Fibroblast of skin of back (primary cell): ENCODE measurements at places on chromosomes 6 and 20.

DNA sequence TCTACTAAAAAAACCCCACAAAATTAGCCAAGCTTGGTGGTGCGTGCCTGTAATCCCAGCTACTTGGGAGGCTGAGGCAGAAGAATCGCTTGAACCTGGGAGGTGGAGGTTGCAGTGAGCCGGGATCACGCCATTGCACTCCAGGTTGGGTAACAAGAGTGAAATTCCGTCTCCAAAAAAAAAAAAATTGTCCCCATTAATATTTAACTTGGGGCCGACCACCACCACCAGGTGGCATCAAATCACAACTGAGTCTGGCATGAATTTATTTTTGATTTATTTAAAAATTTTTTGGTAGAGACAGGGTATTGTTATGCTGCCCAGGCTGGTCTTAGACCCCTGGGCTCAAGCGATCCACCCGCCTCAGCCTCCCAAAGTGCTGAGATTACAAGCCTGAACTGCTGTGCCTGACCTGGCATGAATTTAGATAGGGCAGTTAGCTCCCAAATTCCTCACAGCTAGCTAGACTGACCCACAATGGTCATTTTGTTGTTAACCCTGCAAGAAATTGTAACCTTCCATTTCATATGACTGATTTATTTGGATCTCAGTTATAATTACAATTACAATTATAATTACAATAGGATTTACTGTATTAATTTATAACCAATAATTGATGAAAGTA is 17.1 kb upstream of the BEND3 start:
- peak; percentile 34 for DNase-seq

DNA sequence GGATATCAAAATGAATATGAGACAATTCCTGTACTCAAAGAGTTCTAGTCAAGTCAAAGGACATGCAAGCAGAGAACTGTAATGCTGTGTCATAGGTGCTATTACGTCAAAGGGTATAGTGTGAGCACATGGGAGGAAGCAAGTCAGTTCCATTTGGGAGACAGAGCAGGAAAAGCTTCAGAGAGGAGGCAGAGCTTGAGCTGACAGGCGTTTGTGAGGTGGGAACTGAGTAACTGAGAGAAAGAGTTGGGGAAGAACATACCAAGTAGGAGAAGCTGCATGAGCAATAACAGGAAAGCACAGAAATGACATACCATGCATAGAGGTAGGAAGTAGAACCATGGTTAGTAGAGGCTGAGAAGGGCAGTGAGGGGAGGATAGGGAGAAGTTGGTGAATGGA is 15.2 kb upstream of the SSR1 start:
- DNase-seq: no peak

GRCh38 chr20:61254881-61255626 is 3.0 kb downstream of the CDH4 start:
- peak; percentile 15 for DNase-seq

DNA sequence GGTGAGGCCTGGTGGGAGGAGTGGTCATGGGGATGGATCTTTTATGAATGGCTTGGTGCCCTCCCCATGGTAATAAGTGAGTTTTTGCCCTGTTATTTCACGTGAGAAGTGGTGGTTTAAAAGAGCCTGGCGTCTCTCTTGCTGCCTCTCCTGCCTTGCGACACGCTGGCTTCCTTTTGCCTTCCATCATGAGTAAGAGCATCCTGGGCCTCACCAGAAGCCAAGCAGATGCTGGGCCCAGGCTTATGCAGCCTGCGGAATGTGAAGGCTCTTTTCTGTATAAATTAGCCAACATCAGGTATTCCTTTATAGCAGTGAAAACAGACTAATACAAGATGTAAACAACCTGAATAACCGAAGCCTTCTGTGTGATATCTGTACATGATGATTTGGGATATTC is 27.6 kb downstream of the VTA1 start:
- DNase-seq: no peak

- DNase-seq: no peak
Measured at GRCh38 chr6:116812051-116812650, 16.7 kb downstream of the GPRC6A start.

DNA sequence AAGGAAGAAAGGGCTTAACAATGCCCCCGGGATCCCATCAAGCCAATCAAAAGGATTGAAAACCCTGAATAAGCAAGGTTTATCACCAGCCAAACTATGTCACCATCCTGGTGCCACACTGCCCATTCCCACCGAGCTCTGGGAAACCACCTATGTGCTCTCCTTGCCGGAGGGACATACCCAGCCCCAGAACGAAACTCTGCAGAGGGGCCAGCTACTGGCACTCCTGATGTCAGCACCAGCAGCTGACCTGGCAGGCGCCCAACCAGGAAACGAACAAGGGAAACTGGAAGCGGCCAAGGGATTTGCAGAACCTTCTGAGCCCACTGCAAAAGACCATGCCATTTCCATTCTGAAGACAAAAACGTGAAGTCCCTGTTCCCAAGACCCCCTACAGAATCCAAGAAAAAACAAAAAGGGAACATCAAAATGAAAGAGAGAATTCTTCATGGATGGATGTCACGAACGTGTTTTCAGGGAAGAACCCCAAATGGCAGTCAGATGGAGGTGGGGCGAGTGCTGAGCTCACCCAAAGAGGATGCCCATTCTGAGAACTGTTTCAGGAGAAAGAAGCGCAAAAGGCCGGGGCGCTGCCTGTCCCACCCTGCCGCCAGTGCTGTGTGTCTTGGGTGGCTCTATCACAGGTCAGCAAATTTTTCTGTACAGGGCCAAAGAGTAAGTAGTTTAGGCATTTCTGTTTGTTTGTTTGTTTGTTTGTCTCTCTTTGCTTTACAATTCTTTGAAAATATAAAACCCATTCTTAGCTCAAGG is 305.2 kb downstream of the ESR1 start:
- DNase-seq: no peak

DNA sequence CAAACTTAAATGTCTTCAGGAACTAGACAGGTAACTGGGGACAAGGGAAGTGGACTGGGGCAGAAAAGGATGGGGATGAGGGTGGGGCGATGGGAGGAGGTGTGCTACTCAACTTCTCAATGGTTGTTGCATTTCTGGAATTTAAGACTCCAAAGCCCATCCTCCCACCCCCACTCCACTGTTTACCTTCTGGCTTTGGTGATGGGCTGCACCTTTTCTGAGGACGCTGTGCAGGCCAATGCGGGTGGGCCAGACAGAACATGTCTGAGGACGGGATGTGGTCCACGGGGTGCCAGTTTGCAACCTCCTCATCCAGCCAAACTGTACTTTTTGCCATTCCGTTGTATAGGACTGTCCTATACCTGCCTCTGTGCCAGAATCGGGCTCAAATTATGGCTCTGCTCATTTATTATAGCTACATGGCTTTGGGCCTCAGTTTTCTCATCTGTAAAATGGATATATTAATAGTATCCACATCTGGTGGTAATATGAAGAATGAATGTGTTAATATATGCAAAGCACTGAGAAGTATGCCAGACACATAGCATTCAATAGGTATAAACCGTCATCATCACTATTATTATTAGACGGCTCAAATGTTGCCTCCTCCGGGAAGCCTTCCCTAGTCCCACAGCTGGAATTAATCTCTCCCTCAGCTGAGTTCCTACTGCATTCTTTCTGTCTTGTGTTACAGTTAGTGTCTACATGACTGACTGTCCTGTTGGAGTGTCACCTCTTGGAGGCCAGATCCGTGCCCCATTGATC is 31.0 kb upstream of the VEGFA start:
- no peak for DNase-seq

- no peak for DNase-seq
Measured at GRCh38 chr6:71226151-71226550, 62.5 kb upstream of the OGFRL1 start.

DNA sequence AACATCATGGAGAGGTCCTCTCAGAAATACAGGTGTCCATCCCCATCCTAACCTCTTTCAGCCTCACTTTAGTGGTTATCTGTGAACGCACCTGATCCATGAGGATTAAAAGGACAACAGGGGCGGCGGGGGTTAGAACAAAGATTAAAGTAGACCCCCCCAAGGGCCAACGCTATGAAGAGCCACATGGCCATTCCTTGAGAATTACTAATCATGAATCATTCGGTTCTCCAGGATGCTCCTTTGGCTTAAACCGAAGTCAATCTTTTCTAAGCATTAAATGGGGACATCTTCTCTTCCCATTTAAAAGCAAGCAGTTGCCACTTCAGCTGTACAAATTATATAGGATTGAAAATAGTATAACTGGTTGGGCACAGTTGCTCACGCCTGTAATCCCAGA is 212.4 kb downstream of the GMPR start:
- peak; percentile 87 for DNase-seq

DNA sequence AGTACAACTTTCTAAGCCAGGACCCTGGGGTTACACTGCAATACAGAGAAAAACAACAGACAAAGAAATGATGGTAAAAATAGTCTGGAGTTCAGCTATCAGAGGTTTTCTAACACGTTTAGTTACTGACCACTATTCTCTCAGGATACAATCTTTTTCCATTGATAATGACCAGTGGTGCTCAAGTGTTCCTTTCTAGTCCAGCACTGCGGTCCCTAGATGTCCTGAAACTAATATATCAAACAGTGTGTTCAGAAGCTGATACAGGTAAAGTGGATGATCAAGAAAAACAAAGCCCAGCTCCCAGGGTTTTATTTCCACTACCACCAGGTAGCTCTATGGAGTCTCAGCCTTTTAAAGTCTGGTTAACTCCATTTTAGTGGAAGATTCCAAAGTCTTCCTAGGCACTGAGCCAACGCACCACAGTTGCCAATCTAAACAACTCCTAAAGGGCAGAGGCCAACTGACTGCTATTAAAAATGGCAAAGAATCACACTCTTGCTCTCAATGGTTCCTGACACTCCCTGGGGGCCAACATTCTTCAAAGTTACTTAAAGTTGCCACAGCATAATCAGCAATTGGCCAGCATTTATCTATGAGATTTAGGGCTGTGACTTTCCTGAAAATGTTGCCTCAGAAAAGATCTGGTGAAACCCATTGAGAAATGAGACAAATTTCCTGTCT is 38.2 kb downstream of the DZANK1 start:
- peak; percentile 22 for DNase-seq

DNA sequence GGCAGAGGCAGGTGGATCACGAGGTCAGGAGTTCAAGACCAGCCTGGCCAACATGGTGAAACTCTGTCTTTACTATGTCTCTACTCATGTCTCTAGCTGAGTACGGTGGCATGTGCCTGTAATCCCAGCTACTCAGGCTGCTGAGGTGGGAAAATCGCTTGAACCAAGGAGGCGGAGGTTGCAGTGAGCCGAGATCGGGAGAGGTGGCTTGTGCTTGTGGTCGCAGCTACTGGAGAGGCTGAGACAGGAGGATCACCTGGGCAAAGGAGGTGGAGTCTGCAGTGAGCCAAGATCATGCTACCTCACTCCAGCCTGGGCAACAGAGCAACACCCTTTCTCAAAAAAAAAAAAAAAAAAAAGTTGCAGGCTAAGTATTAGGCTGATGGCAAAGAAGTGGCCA is 8.0 kb upstream of the WTAP start:
- DNase-seq: no peak

GRCh38 chr6:134374491-134375219 is 56.7 kb upstream of the SGK1 start:
- DNase-seq: peak; percentile 76

DNA sequence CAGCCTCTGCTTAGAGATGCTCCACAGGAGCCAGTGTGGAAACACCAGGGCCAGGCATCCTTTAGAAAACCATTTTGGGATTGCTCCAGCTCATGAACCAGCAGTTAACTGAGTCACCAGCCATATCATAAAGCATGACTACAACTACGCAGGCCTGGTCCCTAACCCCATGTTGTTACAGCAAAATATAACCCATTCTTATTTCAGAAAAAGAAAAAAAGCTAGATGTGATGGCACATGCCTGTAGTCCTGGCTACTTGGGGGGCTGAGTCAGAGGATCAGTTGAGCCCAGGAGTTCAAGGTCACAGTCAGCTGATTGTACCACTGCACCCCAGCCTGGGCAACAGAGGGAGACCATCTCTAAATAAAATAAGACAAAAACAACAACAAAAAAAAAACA is 36.8 kb downstream of the C6orf15 start:
- peak; percentile 45 for DNase-seq

DNA sequence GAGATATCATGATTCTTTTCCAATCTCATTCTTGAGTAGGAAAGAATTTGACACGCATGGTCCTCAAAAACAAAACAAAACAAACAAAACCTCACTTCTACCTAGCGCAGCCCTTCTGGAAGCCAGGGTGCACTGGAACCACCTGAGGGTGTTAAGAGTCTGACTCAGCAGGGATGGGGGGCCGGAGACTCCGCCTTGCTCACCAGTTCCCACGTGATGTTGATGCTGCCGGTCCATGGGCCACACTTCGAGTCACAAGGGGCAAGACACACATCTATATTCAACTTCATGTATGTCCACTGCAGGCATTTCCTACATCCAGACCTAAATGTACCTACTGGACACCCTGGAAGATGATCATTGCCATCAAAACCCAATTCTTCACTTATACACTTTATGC is 30.4 kb downstream of the BFSP1 start:
- DNase-seq: no peak

DNA sequence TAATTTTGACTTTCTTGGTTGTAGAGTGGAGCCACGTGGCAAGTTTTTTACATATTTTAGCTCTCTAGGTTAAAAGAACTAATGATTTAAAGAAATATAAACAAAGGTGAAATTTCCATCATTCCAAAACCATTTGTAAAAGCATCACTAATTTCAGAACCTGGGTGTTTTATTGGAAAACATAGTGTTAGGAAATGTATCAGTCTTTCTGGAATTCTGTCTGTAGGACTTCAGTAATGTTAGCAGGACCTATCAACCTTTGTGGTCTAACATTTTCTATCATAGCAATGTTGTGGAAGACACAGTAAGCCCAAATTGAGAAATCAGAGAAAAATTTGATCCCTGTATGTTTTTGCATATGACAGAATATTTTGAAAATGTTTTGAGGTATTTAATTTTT is 28.3 kb downstream of the L3MBTL3 start:
- no peak for DNase-seq

- DNase-seq: peak; percentile 37
Measured at GRCh38 chr6:100998111-100998510, 117.0 kb upstream of the ASCC3 start.

DNA sequence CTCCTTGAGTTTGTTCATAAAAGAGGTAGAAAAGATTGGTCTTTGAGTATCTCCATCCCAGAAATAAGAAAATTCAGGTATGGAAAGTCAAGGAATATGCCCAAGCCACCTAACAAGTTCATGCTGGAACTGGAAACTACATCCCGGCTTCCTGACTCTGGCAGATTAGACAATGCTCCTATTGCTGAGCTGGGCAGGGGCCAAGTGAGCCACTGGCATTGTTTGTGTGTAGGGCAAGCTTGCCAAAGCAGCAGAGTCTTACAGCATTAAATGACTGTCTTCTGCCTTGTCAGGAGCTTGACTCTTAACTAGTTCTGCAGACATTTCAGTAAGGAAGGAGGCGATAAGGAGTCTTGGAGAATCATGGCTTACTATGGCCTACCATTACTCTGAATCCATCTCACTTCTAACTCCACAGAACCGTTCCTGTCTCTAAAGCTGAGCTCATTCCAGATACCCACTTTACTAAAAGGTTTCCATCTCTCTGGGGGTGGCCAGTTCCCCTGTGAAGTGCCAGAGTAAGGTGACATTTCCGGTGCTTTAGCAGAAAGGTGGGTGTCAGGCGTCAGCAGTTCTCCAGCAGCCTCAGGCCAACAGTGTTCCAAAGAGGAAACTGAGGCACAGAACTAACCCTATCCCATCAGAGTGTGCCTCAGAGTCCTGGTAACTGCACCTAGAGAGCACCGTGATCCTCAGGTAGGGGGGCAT is 30.1 kb downstream of the PRDM1 start:
- no peak for DNase-seq
